ENCODE measurements at places on chromosomes 12 and 14. TPM values are rescaled to one million over a fixed set of nuclear protein-coding genes. Genes with fewer than 3 reads are reported as not detected.

KRT74 gene
- 0.45 TPM for total RNA-seq

SRRM4 gene
- 0.05 TPM for total RNA-seq

TGM1 gene
- 6.6 TPM for total RNA-seq

FGD6 gene
- total RNA-seq = 13.9 TPM

DNA sequence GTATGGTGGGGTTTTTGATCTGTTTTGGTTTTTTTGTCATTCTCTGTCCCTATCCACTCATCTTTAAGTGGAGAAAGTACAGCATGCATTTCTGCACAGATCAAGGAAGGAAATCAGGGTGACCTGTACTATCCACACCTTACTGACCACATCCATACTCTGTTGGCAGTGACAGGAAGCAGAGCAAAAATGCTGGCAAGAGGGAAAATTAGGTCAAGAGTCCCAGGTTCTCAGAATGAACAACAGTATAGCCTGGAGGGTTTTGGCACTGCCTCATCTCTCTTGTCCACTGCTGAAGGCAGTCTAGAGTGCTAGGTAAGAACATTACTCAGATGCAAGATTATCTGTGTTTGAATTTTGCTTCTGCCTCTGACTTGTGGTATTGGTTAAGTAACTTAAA is 70.7 kb downstream of the TAOK3 start:
- DNase-seq = no peak

- no peak for DNase-seq
Observed at GRCh38 chr12:16218234-16218633, 59.3 kb downstream of the SLC15A5 start.

GRCh38 chr12:117857632-117858612 is 110.9 kb downstream of the KSR2 start:
- no peak for DNase-seq

DNA sequence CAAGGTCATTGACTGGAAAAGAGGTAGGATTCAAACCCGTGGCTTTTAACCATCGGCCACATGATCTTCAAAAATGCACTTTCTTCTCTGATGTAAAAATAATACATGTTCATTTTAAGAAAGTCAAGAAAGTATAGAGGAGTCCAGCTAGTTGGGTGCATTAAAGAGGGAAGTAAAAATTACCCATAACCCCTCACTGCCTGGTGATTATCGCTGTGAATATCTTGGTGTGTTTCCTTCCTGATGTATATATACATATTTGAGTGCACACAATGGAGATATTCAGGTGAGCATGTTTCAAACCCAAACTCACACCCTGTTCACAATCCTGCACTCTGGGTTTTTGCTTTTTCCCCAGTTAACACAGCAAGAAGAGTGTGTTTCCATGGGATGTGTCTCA is 47.5 kb upstream of the OAS1 start:
- DNase-seq = no peak
